OCI-LY7 (cell line): ENCODE measurements at places on chromosomes 5 and 9.
A peak's percentile ranks its signal among the peaks of the same experiment; 100 is the strongest.

- no peak for DNase-seq
Measured at GRCh38 chr9:123511326-123512277, 155.6 kb downstream of the CRB2 start.

DNA sequence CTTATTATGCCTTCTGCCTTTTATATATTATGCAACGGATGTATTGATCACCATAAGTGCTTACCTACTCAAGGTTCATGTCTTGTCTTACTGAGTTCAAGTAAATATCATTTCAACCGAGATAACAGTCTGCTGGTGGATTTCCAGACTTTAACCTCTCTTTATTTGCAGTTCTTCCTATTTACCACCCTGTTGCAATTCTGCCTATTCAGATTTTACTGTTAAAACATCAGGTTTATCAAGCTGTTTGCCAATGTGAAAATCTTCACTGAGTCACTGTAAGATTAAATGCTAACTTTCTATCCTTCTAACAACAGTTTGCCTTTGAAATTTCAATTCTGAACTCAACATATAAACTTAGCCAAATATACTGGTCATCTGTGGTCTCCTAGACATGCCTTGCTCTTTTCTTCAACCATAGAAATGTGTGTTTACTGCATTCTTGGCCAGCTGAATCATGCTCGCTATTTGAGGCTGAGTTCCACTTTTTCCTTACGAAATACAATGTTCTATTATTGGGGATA is 471.7 kb upstream of the RORB start:
- no peak for DNase-seq

DNA sequence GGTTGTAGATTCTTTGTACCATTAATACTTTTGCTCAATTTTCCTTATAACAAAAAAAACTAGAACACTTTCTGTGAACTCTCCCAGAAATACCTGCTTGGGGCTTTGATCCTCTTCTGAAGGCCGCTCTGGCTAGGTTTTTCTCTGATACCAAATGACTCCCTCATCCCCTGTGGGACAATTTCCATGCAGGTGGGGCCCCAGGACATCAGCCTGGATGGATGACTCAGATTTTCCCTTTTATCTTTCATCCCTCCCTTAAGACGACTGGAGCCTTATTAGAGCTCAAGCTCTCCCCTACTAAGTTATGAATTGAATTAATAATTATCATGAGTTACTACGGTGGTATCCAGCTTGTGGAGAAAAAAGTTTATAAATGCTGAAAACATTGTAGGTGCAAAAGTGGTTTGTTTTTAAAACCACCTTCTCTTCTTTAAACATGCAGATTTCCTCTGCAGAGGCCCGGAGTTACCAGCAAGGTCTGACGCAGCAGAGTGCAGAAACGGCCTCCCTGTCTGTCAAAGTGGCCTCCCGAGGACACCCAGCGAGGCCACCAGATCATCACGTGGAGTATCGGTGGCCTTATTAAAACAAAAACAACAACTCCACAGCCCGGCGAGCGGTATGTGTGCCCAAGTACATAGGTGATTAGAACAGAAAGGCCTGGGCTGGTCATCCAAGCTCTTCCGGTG is 50.8 kb upstream of the IRX4 start:
- DNase-seq: no peak

DNA sequence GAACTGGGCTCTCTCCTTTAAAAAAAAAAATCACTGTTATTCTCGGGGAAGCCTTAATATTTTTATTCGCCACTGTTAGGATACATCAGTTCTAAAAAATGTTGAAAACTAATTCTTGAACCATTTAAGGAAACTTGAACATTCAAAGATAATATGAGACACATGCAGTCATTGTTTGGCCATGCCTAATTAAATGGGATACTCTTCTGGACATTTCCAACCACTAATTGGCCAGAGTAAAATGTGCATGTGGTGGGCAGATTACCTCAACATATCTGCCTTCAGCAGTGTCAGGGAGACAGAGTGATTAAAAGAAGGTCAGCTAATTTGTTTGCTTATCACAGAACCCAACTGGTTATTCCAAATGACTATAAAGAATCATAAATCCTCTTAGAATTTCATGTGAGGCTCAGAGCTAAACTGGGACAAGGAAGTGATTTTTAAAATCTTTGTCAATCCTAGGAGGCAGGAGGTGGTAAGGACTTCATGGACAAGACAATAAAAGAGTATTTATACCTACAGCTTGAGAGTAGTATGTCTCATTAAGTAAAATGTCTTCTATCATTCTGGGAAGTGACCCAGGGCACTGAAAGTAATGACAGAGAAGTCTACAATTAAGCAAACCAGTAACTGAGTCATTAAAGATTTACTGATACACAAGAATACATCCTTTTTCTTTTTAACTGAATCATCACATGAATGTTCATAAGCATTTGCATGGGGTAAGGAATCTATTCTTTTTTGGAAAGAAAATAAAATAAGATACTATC is 242.9 kb upstream of the TRPM3 start:
- no peak for DNase-seq

- no peak for DNase-seq
Measured at GRCh38 chr5:160774666-160775315, 77.2 kb downstream of the ATP10B start.

DNA sequence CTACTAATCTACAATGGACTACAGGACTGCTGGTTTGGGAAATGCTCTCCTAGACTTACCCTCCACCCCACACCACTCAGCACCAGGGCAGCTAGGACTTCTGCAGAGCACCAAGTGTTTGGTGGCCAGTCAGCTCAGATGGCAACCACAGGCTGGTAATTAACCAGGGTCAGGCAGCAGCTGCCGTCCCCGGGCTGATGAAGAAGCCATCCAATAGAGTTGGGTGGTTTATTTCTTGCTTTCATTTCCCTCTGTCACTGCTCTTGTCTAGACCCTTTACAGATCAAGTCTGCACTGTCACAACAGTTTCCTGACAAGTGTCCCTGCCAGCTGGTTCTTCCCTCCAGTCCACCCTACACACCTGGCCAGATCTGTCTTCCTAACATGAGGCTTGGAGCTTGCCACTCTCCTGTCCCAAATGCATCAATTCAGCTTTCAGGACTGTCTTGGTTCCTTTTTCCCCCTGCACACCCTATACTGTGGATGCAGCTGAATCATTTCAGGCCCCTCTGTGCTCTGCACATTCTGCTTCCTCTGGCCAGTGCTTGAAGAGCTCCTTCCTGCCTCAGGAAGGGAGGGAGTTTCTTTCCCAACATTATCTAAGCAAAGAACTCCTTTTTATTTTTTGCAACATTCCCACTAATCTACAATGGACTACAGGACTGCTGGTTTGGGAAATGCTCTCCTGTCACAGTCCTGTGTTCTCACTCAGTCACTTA is 30.2 kb upstream of the HSPA9 start:
- DNase-seq: peak; percentile 2

DNA sequence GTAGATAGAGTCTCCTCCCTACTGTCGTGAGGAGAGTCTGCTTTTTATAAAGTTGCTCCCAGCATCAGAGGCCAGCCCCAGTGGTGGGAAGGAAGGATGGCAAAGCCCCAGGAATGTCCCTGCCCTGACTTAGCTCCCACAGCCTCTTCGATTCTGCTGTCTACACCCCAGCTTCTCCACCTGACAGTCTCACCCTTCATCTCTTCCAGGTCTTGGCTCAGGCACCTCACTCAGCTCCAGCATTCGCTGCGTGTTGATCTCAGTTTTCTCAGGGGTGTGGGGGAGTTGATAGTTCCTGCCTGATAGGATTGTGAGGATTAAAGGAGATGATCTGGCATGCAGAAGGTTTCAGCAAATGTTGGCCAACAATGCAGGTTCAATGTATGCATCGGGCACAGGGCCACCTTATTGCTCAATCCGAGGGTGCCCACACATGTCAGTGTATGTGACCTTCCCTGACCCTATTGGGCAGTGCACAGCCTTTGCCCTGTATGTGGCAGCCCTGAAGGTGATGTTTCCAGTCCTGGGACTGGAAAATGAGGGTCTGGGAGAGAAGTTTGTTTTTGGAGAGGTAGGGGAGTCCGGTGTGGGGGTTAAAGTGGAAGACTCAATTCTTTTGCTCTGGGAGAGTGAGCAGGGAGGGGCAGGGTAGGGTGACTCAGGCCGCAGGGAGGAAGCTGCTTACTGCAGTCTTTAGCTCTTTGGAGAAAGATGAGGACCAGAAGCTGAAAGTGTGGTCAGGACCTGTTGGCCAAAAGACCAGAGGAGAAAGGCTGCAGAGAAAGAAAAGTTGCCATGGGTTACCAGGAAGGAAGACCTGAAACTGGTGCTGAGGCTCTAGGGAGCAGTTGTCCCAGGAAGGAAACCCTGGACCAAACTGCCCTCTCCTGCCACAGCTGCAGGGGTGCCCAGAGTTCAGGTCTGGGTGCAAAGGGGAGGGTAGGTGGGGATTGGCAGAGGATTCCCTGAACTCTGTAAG is 153.2 kb downstream of the MACROH2A1 start:
- DNase-seq: no peak

DNA sequence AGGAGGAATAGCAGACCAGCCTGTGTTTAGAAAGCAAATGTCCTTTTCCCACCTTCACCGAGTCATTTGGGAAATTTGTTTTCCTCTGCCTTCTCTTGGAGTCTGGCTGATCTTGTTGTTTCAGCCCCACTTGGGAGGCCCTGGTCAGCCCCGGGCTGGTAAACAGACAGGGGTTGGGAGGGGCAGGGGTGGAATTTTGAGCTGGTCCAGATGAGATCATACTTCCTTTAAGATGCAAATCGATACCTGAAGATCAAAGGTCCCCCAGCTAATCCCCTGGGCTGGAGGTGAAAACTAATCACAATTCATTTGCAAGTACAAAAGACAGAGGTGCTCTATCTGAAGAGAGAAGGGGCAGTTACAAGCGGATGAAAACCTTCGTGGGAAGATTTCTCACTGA is 118.4 kb downstream of the PAPPA start:
- no peak for DNase-seq

- no peak for DNase-seq
Measured at GRCh38 chr9:20041697-20042081, 252.9 kb upstream of the SLC24A2 start.

- no peak for DNase-seq
Measured at GRCh38 chr5:115431116-115431515, 113.5 kb downstream of the FEM1C start.

DNA sequence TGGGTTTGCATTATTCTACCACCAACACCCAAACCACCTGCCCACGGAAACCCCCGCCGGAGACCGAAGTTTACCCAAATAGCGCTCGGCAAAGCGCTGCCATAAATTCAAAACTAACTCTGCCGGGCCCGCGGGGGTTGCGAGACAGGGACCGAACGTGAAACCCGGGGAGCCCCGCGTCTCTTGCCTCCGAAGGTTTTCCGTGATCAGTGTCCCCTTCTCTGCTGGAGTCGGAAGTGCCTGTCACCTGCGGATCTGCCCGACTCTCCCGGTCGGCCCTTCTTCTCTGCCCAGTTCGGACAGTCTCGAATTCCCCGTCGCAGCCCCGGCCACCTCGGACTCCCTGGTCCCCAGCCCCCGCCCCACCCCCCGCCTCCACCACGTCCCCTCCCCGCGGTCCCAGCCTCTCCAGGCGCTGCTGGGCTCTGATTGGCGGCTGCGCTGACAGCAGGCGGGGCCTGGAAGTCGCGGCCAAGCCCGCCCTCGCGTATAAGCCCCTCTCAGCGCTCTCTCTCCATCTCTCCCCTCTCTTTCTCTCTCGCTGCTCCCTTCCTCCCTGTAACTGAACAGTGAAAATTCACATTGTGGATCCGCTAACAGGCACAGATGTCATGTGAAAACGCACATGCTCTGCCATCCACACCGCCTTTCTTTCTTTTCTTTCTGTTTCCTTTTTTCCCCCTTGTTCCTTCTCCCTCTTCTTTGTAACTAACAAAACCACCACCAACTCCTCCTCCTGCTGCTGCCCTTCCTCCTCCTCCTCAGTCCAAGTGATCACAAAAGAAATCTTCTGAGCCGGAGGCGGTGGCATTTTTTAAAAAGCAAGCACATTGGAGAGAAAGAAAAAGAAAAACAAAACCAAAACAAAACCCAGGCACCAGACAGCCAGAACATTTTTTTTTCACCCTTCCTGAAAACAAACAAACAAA is at the start of gene RORB:
Gene RORB, plus strand, starts transcription at position 517 of the 929 bp plus-strand sequence. CDS start 642 bp downstream, outside the sequence.
- DNase-seq: no peak

- no peak for DNase-seq
Measured at GRCh38 chr9:95974389-95974788, 98.9 kb downstream of the ERCC6L2 start.

DNA sequence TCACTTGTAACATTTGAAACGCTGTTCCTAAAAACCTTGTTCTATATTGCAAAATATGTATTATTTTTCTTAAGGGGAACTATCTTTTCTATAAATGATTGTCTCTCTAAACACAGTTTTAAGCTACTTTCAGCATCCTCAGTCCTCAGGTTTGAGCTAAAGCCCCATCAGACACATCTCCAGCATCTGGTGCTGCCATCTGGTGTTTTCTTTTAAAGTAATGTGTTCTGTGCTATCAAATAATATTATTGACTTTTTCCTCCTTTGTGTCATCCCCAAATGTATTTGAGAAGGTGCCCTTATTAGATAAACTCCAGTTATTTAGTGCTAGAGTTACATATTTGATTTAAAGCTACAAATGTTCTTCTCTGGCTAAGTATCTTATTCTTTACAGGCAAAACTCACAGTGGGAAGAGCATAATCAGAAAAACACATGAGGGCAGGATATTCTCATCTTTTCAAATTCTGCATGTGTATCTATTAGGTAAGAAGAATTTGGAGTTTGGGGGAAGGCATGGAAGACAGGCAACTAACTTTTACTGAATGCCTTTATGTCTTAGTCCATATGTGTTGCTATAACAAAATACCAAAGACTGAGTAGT is 27.5 kb downstream of the ZNF474 start:
- DNase-seq: peak; percentile 7

DNA sequence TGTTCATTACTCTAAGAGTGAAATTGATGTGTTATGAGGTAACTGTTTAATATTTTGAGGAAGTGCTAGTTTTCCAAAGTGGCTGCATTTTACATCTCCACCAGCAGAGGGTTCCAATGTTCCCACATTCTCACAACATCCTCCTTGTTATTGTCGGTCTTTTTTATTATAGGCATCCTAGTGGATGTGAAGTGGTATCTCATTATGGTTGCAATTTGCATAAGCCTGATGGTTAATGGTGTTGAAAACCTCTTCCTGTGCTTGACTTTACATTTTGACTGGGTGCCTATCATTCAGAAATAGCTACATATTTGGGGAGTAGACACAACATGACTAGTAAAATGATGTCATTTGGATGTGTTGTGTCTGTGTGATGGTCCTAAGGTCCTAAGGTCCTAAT is 143.6 kb downstream of the MRPS30 start:
- peak; percentile 26 for DNase-seq

DNA sequence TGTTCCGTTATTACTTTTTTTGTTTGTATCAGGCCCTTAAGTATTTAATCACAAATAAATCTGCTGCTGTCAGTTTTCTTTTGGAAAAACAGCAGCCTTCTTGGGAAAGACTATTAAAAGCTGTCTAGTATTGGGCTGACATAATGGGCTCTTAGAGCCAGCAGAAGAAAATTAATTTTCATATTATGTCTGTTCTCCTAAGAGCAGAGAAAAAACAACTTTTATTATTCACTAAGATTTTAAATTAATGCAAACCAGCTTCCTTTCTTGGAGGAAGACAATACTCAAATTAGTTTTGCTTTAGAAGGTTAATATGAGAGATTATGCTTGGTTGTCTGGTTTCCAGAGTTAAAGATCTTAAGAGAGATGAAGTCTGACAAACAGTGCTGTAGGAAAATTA is 30.6 kb upstream of the GARNL3 start:
- DNase-seq: no peak

GRCh38 chr5:103093727-103094126 is 26.2 kb downstream of the GIN1 start:
- DNase-seq: no peak
